ENCODE measurements at places on chromosomes 1 and 21. TPM values are rescaled to one million over a fixed set of nuclear protein-coding genes. Genes with fewer than 3 reads are reported as not detected.

GRCh38 chr1:61343734-61344420 is 261.5 kb downstream of the NFIA start:
- DNase-seq, result no peak

GRCh38 chr1:3759164-3759563 is 6.9 kb downstream of the CCDC27 start:
- DNase-seq, result no peak

- DNase-seq, result no peak
Observed at GRCh38 chr1:2431103-2431502, 18.7 kb upstream of the PEX10 start.

DNA sequence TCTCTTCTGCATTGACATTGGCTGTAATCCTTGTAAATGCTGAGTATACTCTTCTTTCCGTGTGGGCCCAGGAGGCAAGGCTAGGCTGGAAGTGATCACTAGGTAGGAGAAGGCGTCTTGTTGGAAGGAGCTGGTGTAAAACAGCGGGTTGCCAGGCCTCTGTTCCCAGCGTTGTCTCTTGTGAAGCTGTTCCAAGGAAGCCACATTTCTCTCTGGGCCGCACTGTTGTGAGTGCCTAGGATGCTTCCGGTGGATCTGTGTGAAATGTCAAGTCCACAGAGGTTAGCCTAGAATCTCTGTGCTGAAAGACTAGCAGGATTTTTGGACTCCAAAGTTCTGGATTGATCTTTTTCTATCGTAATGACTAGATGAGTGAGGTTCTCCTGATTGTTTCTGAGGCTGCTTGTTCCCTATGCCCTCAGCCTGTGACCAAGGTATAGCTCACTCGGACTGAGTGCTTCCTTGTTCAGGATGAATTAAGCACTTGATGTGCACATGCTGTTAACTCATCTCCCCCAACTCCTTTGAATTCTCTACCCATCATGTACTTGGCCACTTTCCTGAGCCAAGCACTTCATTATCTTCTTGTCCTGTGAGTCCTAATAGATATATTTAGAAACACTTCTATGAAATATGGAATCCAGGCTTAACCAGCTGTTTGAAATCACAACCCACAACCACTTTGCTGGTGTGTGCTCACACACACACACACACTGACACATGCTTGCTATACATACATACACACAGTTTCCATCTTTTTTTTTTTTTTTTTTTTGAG is 63.3 kb downstream of the PBX1 start:
- no peak for DNase-seq

DNA sequence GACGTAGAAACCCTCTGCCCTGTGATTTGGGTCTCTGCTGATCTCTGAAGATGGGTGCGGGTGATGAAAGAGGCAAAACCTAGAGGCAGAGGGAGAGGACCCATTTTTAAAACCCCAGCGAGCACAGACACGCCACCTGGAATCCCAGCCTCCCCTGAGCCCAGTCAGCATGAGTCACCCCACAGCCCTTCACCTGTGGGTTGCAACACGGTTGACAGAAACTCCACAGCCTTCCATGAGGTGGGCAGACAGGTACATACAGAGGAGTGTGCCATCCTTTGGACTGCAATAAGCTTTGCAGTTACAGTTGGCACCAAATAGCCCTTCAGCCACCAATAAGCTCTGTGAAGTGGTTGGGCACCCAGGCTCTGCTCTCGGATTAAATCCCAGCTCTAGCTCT is 2.1 kb upstream of the GRHL3 start:
- DNase-seq, result no peak

- DNase-seq, result no peak
Observed at GRCh38 chr1:125119024-125119441, 3934.3 kb downstream of the SRGAP2C start.

The TGFB2 gene
- 2.0 TPM for total RNA-seq

The TCP10L gene
- total RNA-seq, result not detected

The TSTD1 gene
- total RNA-seq, result not detected

The URB1 gene
- 23.7 TPM for total RNA-seq

The ARHGEF16 gene
- not detected for total RNA-seq
